GM12892 (cell line): ENCODE measurements at places on chromosomes 13 and 19.
A peak's percentile ranks its signal among the peaks of the same experiment; 100 is the strongest.

DNA sequence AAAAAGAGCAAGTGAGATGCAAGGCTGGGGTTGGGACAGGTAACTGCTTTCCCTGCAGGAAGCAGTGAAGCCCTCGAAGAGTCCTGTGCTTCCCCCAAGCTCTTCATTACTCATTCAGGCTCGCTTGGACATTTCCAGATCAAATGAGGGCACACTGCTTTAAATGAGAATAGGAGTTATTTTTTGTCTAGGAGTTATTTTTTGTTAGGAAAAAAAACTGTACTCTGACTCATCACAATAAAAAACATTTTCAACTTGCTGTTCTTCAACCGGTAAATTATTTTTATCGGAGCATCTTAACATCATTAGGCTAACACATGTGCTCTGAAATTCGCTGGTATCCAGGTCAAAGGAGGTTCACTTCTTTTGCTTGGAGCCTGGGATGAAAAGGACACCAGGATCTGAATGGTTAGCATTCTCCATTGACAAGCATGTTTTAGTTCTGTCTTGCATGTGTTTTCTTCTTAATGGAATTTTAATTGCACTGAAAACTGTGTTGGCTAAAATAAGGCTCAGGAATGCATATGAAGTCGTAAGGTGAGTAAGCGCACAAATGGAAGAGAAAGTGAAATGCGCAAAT is 80.7 kb upstream of the STK24 start:
- DNase-seq = no peak

DNA sequence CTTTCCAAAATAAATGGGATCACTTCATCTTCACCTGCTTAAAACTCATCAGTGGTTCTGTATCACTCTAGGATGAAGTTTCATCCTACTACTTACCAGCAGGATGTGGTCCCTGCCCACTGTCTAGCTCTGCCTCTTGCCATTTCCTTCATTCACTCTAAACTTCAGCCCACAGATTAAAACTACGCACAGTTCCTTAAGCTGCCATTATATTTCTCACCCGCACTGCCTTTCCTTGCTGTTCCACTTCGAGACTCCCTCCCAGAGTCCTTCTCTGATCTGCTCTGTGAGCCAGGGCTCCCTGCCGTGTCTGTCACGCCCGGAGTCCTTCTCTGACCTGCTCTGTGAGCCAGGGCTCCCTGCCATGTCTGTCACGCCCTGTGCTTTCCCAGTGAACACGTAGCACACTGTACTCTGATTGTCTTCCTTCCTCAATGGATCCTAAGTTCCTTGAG is 52.0 kb upstream of the NPAS1 start:
- no peak for DNase-seq

GRCh38 chr13:21938168-21938567 is 267.3 kb downstream of the FGF9 start:
- DNase-seq = no peak

DNA sequence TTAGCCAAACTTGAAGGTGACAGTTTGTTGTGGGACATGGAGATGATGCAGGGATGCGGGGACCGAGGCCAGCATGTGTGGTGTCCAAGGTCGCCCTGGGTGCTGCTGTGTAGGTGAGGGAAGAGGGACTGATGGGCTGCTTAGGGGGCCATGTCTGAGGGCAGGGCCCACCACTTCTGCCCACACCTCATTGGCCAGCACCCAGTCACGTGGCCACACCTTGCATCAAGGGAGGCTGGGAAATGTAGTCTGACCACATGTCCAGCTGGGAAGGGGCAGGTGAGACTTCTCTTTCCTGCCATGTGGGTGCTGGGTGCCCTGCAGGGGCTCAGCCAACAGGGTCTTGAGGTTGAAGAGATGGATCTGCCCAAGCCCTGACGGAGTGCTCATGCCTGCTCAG is 88.9 kb downstream of the KDM4B start:
- DNase-seq = no peak

DNA sequence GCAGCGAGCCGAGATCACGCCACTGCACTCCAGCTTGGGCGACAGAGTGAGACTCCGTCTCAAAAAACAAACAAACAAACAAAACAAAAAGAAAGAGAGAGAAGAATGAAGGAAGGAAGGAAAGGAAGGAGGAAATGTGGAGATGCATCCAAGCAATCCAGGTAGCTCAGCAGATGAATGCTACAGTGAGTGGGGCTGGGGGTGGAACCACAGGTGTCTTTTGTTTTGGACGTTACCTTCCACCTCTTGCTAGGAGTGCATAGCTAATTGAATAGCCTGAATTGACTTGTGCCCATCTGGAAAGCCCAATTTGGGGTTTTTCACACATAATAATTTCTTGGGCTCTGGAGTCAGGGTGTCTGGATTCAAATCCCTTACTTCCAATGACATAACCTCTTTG is 66.0 kb upstream of the GTF3A start:
- no peak for DNase-seq

GRCh38 chr19:52188822-52189734 is 774 bp upstream of the PPP2R1A start:
- no peak for DNase-seq

DNA sequence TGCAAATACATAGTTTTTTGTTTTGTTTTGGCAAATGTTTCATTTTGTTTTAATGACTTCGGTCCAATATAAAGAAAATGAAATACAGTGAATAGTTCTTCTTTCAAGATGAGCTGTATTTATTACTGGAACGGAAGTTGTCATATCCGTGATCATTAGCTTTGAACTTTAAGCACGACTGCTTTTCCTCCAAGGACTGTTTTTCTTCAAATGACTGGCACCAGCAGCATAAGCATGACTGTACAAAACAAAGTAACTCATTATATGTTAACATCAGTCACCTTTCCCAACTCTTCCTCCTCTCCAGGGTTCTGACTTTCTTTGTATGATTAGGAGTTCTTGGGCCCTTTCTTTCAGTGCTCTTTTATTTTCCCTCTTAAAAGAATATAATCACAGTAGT is 20.5 kb downstream of the EDNRB start:
- DNase-seq = no peak

DNA sequence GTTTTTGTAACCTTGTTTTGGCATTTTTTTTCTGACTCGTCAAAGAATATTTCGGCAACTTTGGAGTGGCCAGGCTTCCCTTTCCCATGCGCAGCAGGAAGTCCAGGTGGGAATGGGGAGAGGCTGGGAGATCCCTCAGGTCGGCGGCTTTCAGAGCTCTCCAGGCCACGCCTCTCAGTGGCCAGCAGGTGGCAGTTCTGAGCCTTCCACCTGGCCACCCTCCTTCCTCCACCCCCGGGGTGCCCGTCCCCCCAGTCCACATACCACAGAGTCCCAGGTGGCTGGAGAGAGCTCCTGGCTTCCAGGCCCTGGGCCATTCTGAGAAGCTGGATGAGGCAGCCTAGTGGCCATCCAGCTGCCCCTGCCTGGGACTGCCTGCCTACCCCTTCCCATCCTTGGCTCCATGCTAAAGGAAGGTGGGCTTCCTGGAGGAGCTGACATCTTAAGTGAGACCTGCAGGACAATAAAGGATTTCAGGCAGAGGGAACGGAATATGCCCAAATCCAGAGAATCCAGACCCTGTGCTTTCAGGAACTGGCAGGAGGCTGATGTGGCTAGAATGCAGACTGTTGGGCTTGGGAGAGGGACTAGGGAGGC is 46.3 kb downstream of the CCNE1 start:
- DNase-seq = peak; percentile 61

DNA sequence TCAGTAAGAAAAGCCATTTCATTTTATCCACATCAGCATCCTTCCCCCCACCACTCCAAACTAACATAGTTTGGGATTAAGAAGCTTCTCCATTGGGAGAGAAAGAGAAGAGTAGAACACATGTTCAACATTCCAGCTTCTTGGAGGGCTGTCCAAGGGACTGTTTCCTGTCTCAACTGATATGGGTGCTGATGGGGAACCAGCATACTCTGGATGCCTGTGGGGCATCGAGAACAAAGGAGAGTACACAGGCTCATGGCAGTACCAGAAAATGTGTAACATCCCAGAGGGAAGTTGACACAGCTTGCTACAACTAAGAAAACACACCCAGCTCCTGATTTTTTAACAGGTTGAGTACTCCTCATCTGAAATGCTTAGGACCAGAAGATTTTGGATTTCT is 24.7 kb downstream of the SUCLA2 start:
- DNase-seq = no peak

DNA sequence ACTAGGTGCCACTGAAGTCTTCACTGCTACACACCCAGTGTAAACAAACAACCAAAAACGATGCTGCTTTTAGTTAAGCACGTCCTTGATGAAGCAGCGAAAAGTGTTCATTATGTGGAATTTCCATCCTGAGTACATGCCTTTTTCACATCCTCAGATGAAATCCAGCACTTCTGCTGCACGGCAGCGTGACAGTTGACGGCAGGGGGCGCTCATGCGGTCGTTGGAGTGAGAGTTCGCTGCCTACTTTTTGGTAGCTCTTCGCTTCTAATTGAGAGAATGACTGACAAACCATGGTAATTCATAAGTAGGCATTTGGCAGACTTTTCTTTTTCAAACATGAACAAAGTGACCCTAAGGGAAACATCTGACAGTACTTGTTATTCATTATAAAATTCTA is 1124.9 kb downstream of the EFNB2 start:
- DNase-seq = no peak

- DNase-seq = no peak
Measured at GRCh38 chr13:69654392-69654791, 453.2 kb upstream of the ATXN8OS start.

DNA sequence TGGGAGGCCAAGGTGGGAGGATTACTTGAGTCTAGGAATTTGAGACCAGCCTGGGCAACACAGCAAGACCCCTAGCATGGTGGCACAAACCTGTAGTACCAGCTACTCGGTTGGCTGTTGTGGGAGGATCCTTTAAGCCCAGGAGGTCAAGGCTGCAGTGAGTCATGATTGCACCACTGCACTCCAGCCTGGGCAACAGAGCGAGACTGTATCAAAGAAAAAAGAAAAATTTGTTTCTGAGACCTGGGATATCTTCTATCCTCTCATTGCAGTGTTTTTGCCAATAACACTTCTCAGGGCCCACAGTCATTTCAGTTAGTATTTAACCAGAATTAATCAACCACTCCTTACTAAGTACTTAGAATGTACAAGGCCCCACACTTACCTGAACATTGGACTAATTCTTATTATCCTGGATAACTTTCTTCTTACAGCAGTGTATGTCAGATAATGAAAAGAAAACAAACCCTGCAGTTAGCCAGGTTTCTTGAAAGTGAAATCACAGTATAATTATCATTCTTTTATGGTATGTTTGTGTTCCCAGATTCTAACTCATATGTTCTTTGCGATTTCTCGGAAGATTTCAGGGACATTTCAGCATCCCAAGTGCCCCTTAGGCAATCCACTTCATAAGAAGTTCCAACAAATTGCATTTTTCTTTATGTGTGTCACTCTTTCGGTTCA is 75.6 kb upstream of the KLF5 start:
- no peak for DNase-seq

GRCh38 chr19:27529158-27529557 is 1683.8 kb downstream of the UQCRFS1 start:
- no peak for DNase-seq

DNA sequence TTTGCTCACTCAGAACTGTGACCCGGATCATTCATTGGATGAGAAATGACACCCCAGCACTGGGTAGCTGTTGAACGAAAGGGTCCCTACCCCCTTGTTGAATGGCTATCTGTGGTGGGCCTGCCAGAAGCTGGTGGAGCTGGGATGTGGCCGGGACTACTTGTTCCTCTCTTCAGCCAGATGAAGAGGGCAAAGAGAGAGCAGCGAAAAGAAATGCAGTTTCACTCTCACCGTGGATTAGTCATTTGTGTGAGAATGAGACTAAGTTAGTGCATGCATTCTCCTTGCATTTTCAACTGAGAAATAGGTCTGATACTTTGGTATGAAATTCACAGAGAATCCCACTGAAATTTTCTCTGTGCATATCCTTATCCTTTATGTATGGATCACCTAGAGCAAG is 553.1 kb downstream of the IRS2 start:
- DNase-seq = no peak

GRCh38 chr13:43113603-43114002 is 90.2 kb downstream of the DNAJC15 start:
- DNase-seq = no peak
